ENCODE measurements at places on chromosomes 11 and 22.

- H3K36me3 ChIP-seq, result no peaks in the 10 kb centered on the region
- no peak for DNase-seq
- H3K27me3 ChIP-seq, result no peaks in the 10 kb centered on the region
These were observed at the start of gene CDC42EP2 for GRCh38 chr11:65314501-65315203. Gene CDC42EP2 (plus strand): TSS chr11:65314866. CDS start chr11:65320899, 6,033 bp downstream.

DNA sequence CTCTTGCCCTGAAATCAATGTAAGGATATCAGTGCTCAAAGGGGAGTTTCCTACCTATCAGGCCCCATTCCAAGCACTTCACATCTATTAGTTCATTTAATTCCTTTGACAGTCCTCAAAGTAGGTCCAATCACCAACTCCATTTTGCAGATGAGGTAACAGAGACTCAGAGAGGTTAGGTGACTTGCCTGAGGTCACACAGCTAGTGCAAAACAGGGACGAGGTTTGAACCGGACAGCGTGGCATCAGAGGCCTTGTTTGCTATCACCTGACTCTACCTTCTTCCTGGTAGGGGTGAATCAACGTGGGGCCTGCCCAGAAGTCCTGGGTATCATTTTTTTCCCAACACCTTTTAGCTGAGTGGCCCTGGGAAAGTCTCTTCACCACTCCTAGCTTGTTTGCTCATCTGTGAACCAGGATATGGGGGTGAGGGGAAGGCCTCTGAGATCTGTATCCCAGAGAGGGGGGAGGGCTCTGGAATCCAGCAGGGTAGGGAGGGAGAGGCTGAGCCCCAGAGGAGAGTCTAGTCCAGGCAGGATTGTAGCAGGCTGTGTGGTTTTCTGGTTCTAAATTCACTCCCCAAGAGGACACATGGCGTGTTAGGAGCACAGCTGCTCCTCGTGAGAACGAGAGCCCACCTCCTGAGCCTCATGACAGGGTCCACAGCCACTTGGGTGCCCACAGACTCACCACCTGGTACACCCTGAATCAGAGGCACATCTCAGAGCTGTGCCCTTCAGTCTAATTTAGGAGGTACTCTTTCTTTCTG is 174.7 kb downstream of the MN1 start:
- H3K36me3 ChIP-seq, result no peaks in the 10 kb centered on the region
- DNase-seq, result no peak
- H3K27ac ChIP-seq, result no peak overlapping the region
- H3K27me3 ChIP-seq, result no peaks in the 10 kb centered on the region

DNA sequence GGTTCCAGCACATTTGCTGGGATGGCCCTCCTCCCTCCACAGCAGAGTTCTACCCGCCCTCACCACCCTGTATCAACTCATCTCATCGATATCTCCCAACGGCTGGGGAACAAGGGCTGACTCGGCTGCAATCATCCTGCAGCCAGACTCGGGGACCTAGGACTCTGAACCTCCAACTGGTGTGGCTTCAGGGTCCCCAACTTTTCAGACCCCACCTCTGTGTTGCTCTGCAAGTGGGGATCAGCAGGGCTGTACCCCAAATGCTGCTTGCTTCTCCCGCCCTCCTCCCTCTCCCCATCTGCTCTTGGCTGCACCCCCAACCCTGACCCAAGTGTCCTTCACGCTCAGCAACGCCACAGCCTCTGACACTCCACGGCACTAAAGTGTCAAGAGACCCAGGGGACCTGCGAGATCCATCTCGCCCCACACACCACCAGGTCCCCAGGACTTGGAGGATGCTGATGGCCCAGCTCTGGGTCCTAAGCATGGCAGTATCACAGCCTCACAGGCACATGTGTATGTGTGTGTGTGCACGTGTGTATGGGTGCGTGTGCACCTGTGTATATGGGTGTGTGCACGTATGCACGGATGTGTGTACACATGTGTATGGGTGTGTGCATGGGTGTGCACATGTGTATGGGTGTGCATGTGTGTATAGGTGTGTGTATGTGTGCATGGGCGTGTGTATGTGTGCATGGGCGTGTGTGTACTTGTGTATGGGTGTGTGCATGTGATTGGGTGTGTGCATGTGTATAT is 26.4 kb downstream of the KCNQ1 start:
- H3K36me3 ChIP-seq, result no peaks in the 10 kb centered on the region
- H3K27ac ChIP-seq, result no peak overlapping the region
- DNase-seq, result no peak
- H3K27me3 ChIP-seq, result peaks cover 6% of the 10 kb centered on the region
- no peaks in the 10 kb centered on the region for H3K4me1 ChIP-seq
- H3K4me3 ChIP-seq, result no peak overlapping the region

- H3K27ac ChIP-seq, result no peak overlapping the region
- H3K4me3 ChIP-seq, result no peak overlapping the region
- H3K27me3 ChIP-seq, result no peaks in the 10 kb centered on the region
These were observed 156.8 kb downstream of the NAV2 start for GRCh38 chr11:19869466-19869865.

DNA sequence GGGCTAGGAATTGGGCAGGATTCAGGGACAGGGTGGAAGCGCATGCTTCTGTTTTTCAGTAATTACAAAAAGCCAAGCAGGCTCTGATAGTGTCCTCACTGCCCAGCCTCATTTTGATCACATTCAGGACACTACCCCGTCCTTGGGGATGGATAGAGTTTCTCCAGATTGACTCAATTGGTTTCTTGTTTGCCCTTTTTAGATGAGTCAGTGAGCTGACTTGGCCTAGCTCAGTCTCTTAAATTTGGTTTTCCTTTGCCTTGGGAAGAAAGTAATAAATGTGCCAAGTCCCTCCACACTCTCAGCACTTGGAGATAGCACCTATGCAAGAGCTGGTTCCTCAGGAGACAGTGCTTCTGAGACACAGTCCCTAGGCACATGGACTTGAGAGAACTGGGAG is 25.5 kb downstream of the DKK3 start:
- peaks cover 31% of the 10 kb centered on the region for H3K4me1 ChIP-seq
- H3K36me3 ChIP-seq, result no peaks in the 10 kb centered on the region
- H3K27ac ChIP-seq, result no peak overlapping the region
- H3K4me3 ChIP-seq, result no peak overlapping the region
- no peak for DNase-seq
